ENCODE measurements at places on chromosomes 4 and X.

GRCh38 chr4:1604706-1605205 is 79.4 kb downstream of the FAM53A start:
- no peak for DNase-seq

GRCh38 chr4:5658974-5659373 is 49.4 kb downstream of the EVC2 start:
- no peak for DNase-seq

DNA sequence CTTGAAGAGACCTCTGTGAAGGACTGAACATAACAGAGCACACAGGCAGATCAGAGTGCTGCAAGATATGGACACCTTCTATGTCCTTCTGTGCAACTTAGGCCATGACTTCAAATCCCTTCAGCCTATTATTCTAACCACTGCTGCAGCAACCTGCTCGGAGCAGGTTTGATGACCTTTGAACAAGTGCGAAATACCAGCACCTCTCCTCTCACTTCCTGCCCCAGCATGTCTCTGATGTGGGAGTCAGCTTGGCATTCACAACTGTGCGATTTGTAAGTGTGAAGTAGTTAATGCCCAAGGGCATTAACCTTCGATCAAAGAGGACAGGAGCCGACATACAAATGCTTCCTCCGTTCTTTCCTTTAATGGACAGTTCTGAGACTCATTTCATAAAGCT is 1.6 kb upstream of the EXOC1 start:
- peak; percentile 21 for DNase-seq

GRCh38 chr4:2218436-2218835 is 23.5 kb downstream of the HAUS3 start:
- no peak for DNase-seq

- DNase-seq, result no peak
These were observed 379.8 kb downstream of the DCAF12L2 start for GRCh38 chrX:125786316-125786715.

- no peak for DNase-seq
These were observed 303.1 kb upstream of the GRIA3 start for GRCh38 chrX:122880952-122881351.
